GM19239 (cell line): ENCODE measurements at places on chromosomes 7 and 10.

DNA sequence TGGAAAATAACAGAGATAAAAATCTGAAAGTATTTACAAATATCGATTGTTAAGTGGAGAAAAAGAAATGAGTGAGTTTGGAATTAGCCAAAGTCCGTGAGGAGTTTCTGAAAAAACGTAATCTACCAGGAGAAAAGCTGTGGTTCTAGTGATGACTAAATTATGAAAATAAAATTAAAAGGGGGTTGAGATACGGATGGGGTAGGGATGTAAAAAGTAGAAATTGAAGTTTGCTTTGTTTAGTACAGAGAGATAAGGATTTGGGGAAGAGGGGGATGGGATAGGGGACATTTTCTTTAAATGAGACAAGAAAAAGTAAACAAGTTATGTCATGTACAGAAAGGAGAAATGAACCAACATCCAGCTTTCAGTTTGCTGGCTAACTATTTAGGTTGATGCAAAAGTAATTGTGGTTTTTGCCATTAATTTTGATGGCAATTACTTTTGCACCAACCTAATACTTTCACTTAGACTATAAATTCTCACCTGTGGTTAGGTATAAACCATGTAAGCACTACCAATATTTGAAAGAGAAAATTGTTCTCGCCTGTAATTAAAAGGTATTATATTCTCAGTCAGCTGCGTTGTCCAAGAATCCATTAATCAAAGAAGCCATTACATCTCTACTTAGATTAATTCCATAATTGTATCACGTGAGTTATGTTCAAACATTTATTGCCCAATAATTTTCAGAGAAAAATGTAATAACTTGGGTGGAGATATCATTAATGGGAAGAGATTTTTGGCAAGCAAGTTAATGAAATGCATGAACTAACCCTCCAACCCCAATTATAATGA lies 143.0 kb upstream of the NRP1 start:
- no peak for DNase-seq

DNA sequence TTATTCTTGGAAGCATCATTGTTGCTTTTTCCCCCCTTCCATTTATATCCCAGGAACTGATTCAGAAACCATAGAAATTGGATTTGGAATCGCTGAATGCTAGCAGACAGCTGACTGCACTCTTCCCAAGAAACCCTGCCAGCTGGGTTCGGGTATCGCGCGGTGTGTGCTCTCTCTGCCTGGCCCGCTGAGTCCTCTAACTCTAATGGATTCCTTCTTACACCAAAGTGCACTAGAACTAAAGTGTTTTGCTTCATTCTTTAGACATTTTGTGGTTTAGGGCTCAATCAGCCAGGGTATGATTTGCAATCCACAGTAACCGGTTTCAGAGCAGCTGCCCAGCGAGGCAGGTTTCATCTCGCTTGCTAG lies 92.2 kb downstream of the EGFR start:
- DNase-seq, result no peak

DNA sequence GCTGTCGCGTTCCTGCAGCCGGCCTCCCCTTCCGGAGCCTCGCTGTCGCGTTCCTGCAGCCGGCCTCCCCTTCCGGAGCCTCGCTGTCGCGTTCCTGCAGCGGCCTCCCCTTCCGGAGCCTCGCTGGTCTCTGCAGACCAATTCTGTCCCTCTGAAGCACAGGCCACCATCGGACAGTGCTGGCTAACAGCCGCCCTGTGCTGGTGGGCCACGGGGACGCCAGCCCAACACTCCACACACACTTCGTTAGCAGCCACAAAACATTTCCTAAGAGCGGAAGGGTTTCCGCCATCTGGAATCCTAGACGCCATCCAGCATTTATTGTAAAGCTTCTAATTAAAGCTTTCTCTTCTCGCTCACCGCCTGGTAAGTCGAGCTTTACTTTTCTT lies 11.2 kb downstream of the GPER1 start:
- no peak for DNase-seq

- DNase-seq, result no peak
Measured at GRCh38 chr7:130278860-130279259, 12.2 kb downstream of the CPA2 start.

DNA sequence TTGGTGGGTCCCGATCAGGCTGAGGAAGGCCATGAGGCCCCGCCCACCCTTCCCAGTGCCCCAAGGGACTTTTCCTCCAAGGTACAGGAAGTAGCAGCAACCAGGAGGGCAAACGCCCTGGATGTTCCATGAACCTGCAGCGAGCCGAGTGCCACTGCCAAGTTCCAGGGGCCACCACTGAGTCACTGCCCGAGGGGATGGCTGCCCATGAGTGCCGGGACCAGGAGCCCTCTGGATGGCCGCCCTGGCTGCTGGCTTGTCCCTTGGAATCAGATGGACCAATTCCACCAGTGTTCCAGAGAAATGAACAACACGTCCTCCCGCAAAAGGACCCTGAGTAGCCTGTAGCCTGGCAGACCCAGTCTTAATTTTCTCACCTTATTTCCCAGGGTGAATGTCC lies 74.2 kb downstream of the ZRANB1 start:
- DNase-seq, result no peak

- DNase-seq, result no peak
Measured at GRCh38 chr10:77564731-77565589, 72.6 kb downstream of the KCNMA1 start.

GRCh38 chr7:138023618-138024342 lies 21.9 kb upstream of the CREB3L2 start:
- DNase-seq, result no peak

DNA sequence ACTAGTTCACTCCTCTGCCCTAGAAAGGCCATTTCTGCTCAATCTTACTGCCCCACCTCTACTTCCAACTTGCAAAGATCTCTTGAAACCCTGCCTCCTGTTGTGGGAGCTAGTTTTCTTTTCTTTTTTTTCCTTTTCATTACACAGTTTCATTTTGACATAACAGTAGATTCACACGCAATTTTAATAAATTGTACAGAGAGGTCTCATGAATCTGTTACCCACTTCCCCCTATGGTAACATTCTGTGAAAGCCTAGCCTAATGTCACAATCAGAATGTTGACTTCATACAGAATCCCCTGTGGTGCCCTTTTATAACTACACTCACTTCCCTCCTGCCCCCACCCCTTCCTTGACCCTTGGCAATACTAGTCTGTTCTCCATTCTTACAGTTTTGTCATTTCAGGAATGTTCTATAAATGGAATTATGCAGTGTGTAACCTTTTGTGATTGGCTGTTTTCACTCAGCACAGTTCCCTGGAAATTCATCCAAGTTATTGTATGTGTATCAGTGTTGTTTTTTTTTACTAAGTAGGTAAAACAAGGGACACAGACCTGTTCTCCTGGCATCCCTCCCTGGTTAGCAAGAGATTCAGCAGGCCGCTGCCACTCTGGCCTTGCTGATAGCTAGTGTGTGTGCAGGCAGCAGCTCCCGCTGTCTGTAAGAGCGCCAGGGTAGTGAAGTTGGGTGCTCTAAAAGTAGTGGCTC lies 21.5 kb downstream of the CHST3 start:
- no peak for DNase-seq

DNA sequence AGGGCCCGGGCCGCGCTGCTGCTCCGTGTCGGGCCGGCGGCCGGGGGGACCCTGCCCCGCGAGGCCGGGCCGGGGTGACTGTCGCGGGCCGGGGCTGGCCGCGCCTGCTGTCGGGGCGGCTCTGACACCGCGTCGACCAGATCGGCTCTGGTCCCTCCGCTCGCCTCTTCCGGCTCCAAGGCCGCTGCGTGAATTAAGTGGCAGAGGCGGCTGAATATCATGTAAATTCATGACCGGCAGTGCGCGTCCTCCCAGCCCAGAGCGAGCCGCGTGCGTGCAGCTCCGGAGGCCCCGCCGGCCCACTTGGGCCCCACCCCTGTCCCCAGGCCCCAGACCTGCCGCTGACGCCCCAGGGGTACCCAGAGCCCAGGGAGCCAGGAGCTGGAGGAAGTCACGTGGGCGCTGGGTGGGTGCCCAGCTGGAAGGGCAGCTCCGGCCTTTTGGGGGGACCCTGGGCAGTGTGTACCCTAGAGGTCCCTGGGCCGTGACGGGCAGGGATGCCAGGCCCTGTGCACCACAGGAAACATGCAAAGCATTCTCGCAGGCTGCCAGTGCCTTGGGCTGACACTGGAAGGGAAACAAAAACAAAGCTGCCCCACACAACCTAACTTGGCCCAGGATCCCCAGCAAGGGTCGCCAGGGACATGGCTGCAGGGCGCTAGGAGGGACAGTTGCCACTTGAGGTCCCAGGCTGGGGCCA lies 584.0 kb upstream of the MKI67 start:
- DNase-seq, result no peak

GRCh38 chr10:110408203-110408871 lies 89.4 kb upstream of the DUSP5 start:
- DNase-seq, result no peak

DNA sequence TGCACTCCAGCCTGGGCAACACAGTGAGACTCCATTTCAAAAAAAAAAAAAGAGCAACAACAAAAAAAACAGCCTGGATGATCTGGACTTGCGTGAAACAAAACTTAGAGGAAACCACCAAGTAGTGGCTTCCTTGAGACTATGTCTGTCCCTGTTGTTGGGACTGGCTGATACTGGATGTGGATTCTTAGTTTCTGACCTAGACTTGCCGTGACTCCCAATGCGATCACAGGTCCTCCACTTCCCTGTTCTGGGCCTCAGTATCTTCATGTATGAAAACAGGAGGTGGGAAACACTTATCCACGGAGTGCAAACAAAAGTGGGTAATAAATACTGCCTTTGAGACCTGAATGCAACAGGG lies 125.7 kb downstream of the PRPF18 start:
- DNase-seq, result no peak

DNA sequence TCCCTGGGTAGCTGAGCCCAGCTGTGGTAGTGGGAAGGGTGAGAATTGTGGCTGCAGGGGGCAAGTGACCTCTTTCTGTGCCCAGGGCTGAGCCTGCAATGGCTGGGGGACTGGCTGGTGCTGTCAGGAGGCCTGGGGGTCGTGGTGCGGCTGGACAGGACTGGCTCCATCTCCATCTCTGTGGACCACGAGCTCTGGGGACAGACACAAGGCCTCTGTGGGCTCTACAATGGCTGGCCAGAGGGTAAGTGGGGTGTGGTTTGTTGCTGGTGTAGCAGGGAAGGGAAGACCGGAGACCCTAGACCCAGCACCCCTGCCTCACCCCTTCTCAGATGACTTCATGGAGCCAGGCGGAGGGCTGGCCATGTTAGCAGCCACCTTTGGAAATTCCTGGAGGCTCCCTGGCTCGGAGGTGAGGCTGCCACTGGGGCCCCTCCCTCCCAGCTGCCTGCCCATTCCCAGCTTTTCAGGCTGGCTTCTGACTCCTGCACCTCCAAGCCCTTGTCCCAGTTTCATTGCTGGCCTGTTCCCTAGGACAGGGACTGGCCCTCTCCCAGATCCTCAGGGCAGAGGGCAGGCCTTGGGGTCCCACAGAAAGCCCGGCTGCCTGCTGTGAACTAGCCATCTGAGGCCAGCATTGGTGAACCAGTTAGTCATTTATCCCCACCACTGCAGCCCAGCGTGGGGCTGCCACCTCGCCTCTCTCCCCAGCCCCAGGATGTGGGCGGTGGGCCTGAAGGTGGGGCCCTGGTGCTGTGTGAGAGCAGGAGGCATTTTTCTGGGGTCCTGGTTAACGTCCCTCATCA lies 5.5 kb upstream of the ZNF467 start:
- DNase-seq, result no peak

GRCh38 chr7:38453168-38453567 lies 178.0 kb downstream of the AMPH start:
- no peak for DNase-seq

GRCh38 chr7:156119771-156120170 lies 307.5 kb upstream of the SHH start:
- DNase-seq, result no peak

- DNase-seq, result no peak
Measured at GRCh38 chr10:68367121-68367520, 34.4 kb upstream of the PBLD start.

- no peak for DNase-seq
Measured at GRCh38 chr7:41627645-41628298, 75.1 kb downstream of the INHBA start.
